Stimulated activated CD8-positive, alpha-beta memory T cell treated with anti-CD3 and anti-CD28 coated beads, Interleukin-4, amount 100 ng/mL, for 1 hour (primary cell): ENCODE measurements at places on chromosomes 2 and 18.

DNA sequence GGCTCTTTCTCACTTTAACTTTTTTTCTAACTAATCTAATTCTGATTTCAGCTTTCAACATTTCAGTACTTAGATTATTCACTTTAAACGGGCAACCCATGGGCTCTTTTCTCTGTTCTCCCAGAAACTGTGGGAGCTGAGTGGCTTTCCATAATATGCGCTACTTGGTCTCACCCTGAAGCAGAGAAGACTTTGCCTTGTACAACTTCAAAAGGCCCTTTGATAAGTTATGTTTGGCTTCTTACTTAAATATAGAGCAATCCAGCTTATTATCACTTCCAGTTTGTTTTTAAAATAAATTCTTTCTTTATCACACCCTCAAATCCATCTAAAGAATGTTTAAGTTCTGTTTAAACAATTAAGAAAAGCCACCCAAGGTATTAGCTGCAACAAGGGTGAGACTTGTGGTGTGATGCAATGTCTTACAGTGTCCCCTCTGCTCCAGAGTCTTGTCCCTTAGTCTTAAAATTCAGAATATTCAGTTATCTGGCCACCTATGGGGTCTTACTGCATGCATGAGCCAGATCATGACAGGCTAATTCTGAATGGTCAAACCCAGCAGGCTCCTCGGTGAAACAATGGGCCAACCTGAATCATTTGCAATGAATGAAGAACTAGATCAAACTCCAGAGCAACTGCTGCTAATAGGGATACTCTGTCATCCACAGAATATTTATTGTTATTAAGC lies 38.8 kb downstream of the GCG start:
- DNase-seq, result no peak

DNA sequence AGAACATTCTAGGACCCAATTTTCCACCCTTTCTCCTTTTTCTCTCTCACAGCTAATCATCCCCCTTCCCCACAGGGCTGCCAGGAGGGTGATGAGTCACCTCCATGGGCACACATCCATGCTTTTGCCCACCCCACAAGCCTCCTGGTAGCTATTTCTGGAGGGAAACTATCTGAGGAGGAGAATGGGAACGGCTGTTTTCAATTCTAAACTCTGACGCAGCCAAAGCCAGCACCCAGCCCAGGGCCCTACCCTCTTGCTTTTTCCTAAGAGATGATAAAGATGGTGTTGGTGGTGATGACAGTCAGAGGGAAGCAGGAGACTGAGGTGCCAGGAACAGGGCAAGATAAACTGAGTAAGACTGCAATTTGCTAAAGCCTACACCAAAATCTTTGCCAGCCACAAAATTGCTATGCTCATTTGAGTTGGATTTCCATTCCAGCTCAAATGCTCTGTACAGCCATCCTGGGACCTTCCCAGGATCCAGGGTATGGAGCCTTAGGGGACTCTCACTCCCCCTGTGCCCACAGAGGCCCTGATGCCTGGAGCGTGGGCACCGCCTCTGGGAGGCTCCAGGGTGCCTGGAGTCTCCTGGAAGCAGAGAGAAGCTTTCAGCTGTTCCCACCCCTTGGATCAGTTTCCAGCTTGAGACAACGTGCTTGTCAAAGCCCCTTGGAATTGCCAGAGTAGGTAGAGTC lies 62.0 kb upstream of the FZD7 start:
- DNase-seq, result no peak

GRCh38 chr2:179521944-179522343 lies 257.3 kb upstream of the SESTD1 start:
- DNase-seq, result no peak

DNA sequence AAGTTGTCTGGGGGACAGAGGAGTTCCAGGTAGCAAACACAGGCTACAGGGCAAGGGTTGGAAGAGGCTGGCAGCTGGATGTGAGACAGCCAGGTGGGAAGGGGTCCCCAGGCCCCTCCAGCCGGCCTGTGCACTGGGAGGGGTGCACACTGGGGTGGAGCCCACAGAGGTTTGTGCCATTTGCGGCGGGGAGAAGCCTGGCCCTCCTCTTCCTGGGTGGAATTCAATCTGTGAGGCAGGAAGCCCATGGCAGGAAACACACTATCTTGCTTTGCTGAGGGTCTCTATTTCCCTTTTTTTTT lies 63.3 kb downstream of the PXDN start:
- DNase-seq, result no peak

GRCh38 chr2:187497858-187498463 lies 49.9 kb upstream of the CALCRL start:
- no peak for DNase-seq

- no peak for DNase-seq
These were observed 423.1 kb upstream of the POU3F3 start for GRCh38 chr2:104430852-104431251.

DNA sequence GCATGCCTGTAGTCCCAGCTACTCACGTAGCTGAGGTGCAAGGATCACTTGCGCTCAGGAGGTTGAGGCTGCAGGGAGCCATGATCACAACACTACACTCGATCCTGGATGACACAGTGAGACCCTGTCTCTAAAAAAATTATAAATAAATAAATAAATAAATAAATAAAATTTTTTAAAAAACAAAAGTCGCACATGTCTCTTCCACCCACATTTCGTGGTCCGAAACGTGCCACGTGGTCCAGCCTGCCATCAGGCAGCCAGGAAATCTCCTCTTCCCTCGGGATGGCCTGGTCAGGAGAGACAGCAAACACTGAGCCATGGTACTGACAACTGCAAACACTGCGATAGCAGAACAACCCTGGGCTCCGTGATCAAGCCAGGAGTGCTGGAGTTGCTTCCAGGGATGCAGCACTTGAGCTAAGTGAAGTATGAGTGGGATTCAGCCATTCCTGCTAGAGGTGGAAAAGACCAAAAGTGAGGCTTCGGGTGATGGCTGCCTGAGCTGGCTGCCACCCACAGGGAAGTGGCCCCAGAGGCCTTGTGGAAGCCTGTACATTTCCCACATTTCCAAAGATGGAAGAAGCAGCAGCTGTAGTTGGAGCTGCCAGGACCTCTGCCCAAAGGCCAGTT lies 193.1 kb downstream of the SMAD2 start:
- no peak for DNase-seq

DNA sequence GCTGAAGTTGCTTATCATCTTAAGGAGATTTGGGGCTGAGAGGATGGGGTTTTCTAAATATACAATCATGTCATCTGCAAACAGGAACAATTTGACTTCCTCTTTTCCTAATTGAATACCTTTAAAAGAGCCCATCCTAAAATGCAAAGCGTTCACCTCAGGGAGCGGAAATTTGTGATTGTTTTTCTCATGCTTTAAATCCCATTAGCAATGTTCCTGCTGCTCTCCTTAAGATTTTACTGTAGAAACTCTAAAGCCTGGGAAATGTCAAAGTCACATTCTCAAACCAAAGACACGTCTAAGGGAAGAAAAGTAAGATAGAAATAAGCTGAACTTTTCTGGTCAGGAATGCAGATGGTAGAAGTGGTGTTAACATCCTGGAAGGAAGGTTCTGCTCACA lies 285.8 kb upstream of the MAP2 start:
- no peak for DNase-seq

DNA sequence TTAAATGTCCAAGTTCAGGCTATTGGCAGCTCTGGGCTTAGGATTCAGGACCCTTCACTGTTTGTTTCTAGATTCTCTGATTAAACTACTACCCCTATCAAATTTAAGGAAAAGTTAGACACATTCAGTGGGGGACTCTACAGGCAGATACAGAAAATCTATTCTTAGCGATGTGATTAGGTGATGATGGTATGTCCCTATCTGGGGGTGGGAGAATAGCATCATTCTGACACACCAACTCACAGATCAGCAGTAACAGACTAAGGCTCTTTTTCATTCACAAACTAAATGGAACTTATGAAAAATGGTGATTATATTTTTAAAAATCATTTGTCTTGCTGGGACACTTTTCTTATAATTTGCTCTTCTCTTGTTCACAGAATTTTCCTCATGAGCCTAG lies 232.9 kb upstream of the CDH2 start:
- no peak for DNase-seq

GRCh38 chr2:45583977-45584376 lies 27.1 kb downstream of the SRBD1 start:
- DNase-seq, result no peak

- no peak for DNase-seq
These were observed 27.0 kb downstream of the ENOSF1 start for GRCh38 chr18:685438-685837.

DNA sequence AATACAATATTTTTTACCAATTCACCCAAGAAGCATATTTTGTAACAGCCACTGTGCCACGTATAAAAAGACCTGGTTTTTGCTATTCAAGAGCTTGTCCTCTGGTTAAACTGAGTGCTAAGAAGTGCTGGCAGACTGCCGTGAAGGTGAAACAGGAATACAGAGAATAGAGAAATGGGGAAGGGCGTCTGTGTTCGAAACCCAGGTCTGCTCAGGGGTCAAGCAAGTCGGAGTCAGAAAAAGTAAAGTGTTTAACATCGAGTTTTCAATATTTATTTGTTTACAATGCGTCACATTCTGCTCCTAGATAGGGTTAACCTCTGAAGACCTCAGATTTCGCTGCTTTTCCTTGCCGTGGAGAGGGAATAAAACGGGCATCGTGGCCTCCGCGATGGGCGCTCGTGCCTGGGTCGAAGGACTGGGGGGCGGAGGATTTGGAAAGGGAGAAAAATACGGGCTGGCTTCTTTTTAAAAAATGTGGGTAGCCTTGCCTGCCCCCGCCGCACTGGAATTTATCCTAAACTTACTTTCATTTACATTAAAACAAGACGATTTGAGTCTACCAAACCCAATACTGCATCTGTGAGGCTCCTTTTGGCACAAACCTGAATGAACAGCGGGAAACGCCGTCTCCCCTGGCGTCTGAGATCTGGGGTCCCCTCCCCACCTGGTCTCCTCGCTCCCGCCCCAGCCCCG lies 1.1 kb upstream of the SNTG2 start:
- DNase-seq, result no peak

- DNase-seq, result peak; percentile 19
These were observed 87.7 kb downstream of the SH3YL1 start for GRCh38 chr2:175880-176820.

GRCh38 chr2:1806254-1806653 lies 61.9 kb upstream of the PXDN start:
- DNase-seq, result no peak

DNA sequence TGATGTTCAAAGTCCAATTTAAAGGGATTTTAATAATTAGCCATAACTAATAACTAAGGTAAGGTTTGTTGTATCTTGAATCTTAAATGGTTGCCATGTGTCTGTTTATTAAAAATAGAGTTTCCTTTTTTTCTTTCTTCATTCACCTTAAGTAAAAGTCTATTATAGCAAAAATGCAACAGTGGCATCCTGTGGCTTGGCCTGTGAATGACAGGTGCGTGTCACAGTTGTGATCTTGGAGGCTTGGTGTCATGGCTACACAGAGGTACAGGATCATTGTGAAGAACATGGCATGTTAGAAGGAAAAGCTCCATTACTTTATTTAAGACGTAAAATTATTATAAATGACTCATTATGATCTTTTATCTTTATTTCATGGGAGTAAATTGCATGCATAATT lies 246.1 kb downstream of the BCL2 start:
- DNase-seq, result no peak

DNA sequence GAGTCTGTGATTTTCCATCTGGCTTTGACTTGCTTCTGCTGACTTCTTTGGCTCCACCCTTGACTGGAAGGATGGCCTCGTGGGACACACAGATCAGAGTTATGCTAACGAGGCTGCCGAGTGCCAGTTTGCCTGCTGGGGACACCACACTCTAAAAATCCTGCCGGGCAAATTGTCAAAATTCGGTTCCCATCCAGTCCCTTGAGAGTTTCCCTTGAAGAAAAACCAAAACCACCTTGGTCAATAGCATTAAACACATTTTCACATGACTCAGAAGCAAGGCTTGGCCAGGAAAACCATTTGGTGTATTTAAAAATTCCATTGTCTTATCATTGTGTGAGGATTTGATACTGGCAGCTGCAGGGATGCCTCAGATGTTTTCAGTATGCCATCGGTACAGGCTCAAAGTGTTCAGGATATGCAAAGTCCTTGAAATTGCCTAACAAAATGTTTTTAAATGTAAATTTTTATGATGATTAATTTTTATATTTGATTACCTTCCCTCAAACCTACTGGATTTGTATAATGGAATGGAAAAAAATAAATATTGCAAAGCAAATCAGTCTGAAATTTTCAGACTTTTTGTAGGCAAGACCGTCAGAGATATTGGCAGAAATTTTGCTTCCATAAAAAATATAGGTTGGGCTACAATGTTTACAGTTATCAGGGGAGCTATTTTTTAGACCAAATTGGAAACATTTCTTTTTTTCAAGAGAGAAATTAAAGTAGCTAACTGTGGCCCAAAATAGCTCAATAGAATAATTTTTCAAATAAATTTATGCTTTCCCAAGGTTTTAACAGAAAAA lies 41.6 kb downstream of the KCNE4 start:
- DNase-seq, result no peak

DNA sequence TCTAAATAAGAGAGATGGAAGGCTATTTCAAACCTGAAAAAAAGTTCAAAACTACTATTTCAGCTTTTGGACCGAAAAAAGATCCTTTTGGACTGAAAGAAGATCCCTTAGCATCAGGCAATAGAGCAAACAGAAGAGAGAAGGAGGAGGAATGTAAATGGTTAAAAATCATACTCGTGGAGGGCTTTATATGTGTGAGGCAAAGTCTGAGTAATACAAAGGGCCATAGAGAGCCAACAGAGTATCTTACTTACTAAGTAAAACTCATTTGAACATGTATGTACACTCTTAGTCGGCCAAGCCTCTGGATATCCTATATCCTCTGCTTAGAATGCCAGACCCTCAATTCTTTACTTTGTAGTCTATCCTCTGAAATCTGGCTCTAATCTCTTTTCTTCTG lies 55.7 kb downstream of the ITSN2 start:
- no peak for DNase-seq

- DNase-seq, result no peak
These were observed 363.1 kb downstream of the LPIN1 start for GRCh38 chr2:12109363-12110017.

GRCh38 chr2:56077359-56077915 lies 106.4 kb upstream of the CCDC85A start:
- no peak for DNase-seq

GRCh38 chr2:145807968-145808367 lies 1288.0 kb upstream of the ZEB2 start:
- DNase-seq, result no peak

DNA sequence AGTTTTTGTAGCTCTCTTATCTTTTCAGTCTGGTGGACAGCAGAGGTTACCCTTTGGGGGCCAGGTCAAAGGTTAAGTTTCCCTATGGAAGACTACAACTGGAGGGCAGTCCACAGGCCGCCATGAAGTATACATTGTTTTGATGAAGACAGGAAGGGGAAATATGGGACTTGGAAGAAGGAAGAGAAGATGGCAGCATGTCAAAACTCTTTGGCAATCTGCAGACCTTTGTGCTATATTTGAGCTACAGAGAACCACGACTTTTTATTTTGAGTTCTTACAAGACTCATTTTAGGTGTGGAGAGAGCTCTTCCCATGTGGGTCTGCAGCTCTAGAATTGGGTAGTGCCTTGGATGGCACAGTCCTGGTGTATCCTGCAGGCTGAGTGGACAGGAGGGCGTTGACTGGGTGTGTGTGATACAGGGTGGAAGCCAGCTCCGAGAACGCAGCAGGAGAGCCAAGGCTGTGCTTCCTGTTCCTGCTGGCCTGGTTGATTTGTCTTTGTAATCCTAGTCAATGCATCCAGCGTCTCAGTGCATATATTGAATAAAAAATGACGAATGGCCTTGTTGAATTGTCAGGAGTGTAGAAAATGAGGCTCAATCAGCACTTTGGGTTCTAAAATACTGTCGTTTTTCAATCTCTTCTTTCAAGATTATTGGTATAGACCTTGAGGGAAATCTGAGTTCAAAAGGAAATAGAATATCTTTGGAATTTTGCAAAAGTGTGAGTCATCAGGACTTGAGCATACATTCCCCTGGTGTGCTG lies 11.5 kb downstream of the ITGA6 start:
- DNase-seq, result no peak
